ENCODE measurements at places on chromosomes 3 and 15.

- no peak for DNase-seq
Measured at GRCh38 chr3:155425396-155425795, 131.9 kb upstream of the STRIT1 start.

DNA sequence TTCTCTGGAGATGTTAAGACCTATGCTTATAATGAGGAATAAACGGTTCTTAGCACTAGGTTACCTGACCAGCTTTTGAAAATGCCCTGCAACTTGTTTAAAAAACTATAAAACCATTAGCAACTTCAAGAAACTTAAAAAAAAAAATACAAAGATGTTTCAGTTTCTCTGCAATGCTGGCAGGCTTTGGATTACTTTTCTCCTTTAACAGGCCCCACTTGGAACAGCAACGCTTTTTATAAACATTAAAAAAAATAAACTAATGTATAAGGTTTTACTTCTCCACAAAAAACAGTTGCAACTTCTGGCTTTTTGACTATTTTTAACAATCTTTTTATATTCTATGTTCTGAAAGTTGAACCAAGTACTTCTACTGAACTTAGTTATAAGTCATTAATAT lies 1006.7 kb downstream of the ROBO1 start:
- DNase-seq = no peak

GRCh38 chr3:79329154-79329553 lies 438.6 kb downstream of the ROBO1 start:
- DNase-seq = no peak

GRCh38 chr3:3705090-3705775 lies 94.0 kb upstream of the LRRN1 start:
- DNase-seq = no peak

- no peak for DNase-seq
Measured at GRCh38 chr3:158455406-158455805, 115.6 kb upstream of the MLF1 start.

GRCh38 chr3:51471775-51472652 lies 27.8 kb downstream of the DCAF1 start:
- DNase-seq = no peak

GRCh38 chr3:194023501-194024280 lies 112.3 kb upstream of the HES1 start:
- no peak for DNase-seq

- DNase-seq = no peak
Measured at GRCh38 chr15:36330598-36330997, 248.8 kb upstream of the CDIN1 start.

DNA sequence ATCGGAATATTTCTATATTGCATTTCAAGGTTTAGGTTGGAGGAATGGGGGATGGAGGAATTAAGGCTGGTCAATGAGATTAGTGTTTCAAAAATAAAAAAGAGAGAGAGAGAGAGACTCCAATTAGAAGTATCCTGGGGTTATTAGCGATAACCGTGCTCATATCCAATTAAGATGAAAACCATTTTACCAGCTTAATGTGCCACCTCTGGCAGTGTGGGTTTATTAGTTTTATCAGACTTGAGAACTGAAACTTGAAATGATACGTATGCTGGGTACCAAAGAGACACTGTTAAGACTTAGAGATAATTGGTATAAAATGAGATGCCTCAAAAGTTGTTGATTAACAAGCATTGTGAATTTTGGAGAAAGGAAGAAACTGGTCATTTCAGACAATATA lies 251.5 kb upstream of the NR2F2 start:
- DNase-seq = no peak

GRCh38 chr15:69576035-69576526 lies 123.5 kb downstream of the RPLP1 start:
- peak; percentile 57 for DNase-seq

GRCh38 chr15:52566889-52567288 lies 1.9 kb downstream of the ARPP19 start:
- DNase-seq = no peak

- no peak for DNase-seq
Measured at GRCh38 chr3:110758208-110758607, 313.4 kb upstream of the NECTIN3 start.

GRCh38 chr3:42864321-42864950 lies 11.2 kb downstream of the CYP8B1 start:
- no peak for DNase-seq

DNA sequence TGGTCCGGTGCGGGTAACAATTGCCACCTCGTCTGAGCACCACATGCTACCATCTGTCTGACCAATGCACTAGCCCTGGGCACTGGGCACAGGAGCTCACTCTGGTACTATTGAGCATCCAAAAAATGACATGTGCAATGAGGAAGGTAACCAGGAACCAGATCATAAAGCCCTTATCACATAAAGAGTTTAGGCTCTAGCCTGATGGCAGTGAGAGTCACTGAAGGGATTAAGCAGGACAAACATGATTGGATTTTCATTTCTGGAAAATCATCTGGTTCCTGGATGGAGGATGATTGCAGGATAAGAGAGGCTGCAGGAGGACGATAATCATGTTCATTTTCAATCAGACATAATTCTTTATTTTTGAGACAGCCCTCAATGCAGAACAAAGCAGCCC lies 12.4 kb downstream of the NDUFB4 start:
- DNase-seq = no peak

DNA sequence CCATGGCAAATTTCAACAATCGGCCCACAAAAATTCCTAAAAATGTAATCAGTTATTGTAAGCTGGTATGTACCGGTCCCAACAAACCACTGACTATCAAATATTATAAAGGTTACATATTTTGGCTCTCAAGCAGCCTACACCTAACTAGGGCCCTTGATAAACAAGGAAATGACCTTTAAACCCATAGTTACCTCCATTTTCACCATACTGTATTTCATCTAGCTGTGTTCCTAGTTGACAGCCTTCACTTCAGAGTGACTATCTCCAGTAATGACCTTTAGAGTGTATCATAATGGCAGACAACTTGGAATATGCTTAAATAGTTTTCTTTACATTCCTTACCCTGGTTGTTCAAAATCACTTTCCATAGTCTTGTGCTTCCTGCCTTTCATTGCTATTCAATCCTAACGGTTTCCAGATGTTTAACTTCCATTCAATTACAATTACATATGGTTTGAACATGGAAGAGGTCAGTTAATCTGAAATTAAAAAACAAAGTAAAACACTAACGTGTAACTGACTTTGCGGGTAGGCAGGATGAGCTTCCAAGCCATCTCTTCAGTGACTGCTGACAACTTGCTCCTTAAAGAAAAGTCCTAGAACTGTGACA lies 111.9 kb upstream of the TSC22D2 start:
- DNase-seq = no peak

- DNase-seq = no peak
Measured at GRCh38 chr3:41026394-41027177, 172.7 kb upstream of the CTNNB1 start.

- DNase-seq = no peak
Measured at GRCh38 chr15:61299075-61299763, 70.1 kb upstream of the RORA start.

DNA sequence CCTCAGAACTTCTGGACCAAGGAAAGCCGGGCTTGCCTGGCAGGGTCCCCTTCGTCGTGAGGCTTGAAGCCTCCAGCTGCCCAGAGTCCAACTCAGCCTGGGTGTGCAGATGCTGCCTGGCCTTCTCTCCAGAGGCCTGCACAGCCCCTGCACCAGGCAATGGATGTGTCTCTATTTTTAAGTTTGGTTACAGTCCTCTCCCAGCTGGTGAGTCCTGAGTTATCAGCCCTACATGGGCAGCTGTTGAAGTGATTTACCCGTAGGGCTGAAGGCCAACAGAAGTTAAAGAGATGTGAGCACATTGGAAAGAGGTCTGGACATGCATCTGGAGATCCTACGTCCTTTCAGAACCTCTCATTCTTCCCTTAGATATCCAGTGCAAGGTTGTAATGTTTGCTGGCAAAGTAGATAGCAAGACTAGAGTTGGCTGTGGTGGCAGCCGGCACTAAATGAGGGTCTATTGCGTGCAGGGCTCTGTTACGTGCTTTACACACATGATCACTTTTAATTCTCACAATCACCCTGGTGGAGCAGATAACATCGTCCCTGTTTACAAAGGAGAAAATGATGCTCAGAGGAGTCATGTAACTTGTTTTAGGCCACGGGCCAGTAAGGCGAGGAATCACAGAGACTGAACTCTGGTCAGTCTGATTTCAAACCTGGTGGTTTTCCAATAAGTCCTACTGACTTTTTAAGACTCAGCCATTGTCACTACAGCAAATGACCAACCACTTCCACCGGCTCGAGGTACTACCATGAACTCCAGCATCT lies 9.9 kb downstream of the FYCO1 start:
- DNase-seq = no peak

DNA sequence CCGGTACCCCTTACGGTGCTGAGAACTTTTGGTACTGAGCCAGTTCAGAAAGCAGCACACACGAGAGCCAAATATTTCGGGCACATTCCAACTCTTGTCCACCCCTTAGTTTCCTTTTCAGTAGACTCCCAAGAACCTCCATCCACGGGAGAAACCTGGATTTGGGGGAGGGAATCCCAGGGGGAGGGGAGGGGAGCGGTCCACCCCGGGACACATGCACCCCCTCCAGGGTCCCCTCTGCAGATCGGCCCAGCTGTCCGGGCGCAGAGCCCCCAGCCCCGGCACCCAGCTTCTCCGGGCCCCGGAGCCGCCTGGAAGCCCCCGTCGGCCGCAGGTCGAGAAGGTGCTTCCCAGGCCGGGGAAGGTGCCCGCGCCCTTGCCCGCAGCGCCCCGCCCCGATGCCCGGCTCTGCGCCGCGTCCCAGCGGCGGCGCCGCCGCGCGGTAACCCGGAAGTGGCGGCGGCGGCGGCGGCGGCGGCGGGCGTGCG lies 455 bp upstream of the ABHD17C start:
- DNase-seq = peak; percentile 9

DNA sequence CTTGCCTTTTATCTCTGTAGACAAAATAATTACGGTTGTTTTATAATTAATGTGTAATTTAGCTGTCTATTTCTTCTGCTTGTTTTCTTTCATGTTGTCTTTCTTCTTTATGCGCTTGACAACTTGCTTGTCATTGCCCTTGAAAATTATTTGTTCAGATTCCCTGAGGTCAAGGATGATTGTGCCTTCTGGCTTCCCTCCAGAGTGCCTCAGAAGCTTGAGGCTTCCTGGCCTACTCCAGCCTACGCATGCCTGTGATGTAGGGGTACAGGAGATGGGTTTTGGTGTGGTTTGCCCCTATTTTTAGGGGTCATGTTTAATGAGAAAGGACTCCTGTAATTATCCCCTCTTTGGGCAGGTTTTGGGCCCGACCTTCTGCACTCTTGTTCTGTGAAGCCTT lies 231.5 kb downstream of the SV2B start:
- no peak for DNase-seq

GRCh38 chr3:126494204-126494969 lies 18.7 kb upstream of the ZXDC start:
- DNase-seq = no peak

DNA sequence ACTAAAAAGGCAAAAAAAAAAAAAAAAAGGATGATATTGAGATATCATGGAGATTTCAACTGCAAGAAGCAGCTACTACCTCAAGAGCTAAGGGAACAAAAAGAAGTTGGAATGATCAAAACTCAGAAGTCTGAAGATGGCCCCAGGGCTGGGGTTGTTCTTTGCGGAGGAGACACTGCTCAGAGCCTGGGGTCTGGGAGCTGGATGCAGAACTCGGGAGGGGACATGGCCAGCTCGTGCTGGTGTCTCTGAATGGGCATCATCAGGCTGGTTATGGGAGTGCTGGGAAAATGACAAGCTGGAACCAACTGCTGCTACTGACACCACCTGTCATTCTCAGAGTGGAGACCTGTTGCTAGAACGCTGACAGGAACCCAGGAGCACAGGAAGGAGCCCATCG lies 14.2 kb upstream of the ADIPOQ start:
- no peak for DNase-seq

GRCh38 chr15:43185157-43186002 lies at the start of gene CCNDBP1:
TSS of gene CCNDBP1 (plus strand) at chr15:43185403. CDS start at chr15:43185499, 96 bp downstream.
- DNase-seq = peak; percentile 73

GRCh38 chr3:183309276-183309675 lies 56.2 kb downstream of the B3GNT5 start:
- no peak for DNase-seq

DNA sequence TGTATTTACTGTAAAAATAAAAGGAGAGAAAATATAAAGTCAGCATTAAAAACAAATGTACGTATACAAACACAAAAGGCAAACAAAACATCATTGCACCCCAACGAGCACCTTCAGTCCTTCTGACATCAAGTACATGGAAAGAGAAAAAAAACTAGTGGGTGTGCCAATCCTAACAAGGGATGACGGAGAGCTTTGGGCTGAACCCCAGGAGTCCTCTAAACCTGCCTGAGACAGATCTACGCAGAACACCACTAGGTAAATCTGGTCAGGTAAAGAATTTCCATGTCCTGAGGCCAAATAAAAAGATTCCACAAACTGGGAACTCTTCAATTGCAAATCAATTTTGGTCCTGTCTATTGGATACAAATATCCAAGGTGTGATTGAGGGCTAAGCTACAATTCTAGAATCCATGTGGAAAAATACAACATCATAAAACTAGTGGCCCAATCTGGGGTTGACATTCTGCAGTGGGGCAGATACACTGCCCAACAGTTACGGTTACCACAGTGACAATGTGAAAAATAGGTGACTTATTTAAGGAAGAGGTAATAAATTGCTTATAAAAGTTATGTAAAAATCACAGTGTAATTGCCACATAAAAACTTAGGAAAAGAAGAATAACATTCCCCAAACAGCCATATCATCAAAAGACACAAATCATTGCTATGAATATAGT lies 14.2 kb downstream of the IFT80 start:
- DNase-seq = no peak

DNA sequence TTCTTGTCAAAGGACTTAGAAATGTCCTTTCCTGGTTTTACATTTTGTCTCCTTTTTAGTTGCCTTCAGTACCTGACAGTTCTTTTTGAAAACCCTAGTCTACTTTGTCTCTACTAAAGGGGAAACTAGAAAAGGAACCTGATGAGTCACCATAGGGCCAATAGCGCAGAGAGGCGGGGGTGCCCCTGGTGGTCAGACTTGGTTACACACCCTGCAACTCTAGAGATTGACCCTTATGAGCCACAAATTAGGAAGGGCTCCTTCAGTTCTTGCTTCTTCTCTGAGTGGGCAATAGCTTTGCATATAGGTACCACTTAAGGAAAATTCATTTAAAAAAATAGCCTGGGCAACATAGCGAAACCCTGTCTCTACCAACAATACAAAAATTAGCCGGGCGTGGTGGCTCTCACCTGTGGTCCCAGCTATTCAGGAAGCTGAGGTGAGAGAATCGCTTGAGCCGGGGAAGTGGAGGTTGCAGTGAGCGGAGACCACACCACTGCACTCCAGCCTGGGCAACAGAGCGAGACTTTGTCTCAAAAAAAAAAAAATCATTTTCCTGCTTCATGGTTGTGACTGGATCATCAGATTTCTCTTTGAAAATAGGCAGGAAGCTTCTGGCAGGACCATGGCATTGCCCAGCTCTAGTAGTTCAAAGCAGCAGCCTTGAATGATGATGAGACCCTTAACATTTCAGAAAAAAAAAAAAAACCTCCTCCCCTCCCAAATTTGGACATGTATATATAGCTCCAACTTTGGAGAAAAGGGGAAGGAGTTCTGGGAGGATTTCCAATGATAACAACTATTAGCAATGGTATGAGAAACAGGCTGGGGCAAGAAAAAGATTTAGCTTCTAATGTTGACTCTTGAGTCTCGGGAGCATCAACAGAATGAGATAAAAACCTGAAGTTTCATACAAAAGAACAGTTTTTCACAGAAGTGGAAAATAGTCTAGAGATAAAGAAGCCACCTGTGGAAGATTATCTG lies 45.2 kb upstream of the RASA2 start:
- DNase-seq = peak; percentile 64

- no peak for DNase-seq
Measured at GRCh38 chr15:44246521-44247268, 41.8 kb upstream of the GOLM2 start.
